Dermis microvascular lymphatic vessel endothelial cell (primary cell): ENCODE measurements at places on chromosomes 12 and 14.

GRCh38 chr12:94386422-94386821 lies 73.2 kb downstream of the CEP83 start:
- no peak for DNase-seq

GRCh38 chr14:81177225-81177624 lies 43.5 kb downstream of the GTF2A1 start:
- DNase-seq = no peak

- peak; percentile 87 for DNase-seq
These were observed 45.3 kb upstream of the RAP1B start for GRCh38 chr12:68565391-68565903.

GRCh38 chr14:54625112-54625511 lies 58.2 kb downstream of the SAMD4A start:
- peak; percentile 35 for DNase-seq

DNA sequence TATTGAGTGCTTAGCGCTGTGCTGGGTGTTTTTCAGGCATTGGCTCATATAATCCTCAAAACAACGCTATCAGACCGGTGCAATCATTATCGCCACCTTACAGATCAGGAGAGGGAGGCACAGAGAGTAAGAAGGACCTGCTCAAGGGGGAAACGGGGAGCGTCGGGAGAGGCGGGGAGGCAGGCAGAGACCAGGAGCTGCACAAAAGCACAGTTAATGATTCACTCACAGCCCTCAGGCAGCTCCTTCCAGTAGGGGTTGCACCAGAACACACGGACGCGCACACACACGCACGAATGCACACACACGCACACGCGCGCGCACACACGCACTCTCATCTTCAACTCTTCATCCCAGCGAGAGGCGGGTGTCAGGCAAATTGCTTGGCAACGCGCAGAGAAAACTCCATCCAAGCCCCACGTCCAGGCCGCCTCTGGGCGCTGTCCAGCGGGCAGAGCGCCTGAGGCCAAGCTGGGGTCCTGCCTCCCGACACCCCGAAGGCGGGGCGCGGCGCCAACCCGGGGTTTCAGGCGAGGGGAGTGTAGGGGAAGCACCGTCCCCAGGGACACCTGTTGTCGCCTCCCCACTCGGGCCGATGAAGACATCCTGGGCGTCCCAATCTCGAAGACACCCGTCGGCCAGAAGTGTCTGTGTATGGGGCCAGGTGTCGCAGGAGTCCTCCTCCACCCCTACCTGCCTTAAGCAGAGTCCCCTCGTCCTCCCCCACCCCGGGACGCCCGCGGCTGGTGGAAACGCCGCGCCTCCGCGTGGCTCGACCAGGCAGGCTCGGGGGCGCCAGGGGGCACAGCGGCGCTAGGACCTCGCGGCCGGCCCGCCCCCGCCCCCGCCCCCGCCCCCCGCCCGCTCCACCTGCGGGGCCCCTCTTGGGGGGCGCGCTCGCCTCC lies 35.5 kb upstream of the STON2 start:
- DNase-seq = peak; percentile 45

- no peak for DNase-seq
These were observed 512.6 kb downstream of the RERGL start for GRCh38 chr12:17577405-17577804.

- DNase-seq = no peak
These were observed 19.2 kb downstream of the EPS8 start for GRCh38 chr12:15770021-15770420.

DNA sequence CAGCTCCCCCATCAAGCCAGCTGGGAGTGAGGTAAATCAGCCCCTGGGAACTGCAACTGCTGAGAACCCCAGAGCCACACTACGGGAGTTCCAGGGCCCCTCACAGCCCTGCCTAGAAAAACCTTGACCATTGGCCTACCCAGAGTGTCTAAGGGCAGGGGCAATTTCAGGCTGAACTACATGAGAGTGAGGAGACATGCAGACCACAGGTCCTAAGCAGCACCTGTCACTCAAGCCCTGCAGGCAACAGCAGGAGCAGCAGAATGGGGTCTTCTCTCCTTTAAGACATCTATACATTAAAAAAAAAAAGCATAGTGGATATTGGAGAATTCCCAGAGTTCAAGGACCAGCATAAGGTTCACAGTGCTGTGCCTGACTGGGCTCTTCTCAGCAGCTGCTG lies 4.9 kb downstream of the NCKAP5L start:
- DNase-seq = no peak

- DNase-seq = no peak
These were observed 876.3 kb upstream of the FOXG1 start for GRCh38 chr14:27890259-27890658.

DNA sequence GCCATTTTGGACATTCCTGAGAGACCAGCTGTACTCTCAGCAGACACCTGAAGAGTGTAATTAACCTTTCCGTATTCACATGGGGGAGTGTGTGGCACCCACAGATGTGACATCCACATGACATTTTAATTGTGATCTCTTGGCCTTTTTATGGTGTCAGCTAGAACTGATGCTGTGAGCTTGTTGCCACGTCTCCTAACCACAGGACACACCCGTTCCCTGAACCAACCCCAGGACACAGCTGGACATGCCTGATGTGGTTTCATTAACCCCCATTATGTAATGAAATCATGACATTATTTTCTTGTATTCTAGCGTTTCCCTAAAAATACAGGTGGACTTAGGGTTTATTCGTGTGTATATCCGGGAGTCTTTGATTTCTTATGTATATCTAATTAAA lies 1036.1 kb downstream of the TMEM121 start:
- no peak for DNase-seq

GRCh38 chr14:54177641-54178621 lies 218.9 kb upstream of the CDKN3 start:
- no peak for DNase-seq

GRCh38 chr12:47530050-47530449 lies 175.8 kb downstream of the RPAP3 start:
- no peak for DNase-seq

DNA sequence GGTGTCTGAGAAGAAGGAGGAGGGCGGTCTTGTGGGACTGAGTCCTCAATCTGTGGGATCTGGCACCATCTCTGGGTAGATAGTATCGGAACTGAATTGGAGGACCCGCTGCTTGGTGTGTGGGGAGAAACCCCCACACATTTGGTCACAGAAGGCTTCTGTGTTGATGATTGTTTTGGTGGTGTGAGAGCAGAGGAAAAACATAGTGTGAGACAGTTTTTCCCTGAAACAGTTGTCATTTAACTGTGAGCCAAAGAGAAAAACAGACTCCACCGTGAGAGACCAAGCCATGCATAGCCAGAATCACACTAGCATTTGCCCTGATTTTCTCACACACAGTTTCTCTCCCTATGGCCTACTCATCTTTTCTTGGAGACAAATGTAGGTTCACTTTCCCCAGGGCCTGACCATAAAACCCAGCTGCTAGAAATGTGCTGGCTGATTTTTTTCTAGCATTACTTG lies 91.4 kb upstream of the FLRT2 start:
- no peak for DNase-seq

- no peak for DNase-seq
These were observed 1047.2 kb downstream of the SLC6A15 start for GRCh38 chr12:83865431-83865830.

DNA sequence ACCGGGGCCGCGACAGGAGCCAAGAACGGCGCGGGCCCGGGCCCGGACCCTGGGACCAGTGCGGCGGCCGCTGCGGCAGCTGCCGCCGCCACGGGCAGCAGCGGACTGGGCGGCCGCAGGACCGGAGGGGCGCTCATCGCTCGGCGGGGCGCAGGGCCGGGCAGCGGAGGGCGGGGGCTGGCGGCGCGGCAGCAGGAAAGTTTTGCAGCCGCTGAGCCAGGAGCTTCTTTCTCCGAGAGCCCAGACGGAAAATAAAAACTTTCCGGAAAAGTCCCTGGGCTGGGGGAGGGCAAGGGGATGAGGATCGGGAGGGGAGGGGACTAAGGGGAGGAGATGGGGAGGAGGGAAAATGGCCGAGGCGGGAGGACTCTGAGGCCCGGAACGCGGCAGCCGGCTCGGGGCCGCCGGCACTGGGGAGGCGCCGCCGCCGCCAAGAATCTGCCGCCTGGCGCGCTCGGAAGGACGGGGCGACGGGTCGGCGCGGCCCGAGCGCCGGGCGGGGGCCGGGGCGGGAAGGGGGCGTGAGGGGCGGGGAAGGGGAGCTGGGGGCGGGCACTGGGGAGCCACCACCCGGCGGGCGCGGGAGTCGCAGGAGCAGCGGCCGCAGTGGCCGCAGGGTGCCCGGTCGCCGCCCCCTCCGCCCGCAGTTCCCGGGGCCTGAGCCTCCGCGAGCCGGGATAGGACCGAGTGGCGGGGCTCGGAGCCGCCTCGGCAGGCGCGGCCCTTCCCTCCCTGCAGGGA lies at the start of gene PRKD1:
PRKD1 (minus strand) TSS at position 472 of the 741 bp plus-strand sequence.
- DNase-seq = peak; percentile 75

DNA sequence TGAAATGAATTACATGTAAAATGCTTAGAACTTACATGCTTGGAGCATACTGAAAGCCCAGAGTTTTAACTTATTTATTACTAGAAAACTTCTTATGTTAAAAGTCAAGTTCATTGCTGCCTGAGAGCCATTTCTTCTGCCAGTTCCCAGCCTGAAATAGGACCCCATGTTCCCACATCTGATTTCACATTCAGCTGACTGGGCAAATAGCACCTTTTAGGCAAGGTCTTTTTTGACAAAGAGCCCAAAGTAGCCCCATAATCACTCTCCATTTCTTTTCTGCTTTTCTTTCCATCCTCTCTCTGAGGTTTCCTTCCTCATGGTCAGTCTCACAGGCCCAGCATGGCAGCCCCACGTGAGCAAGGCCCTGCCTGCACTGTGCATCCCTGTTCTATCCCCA lies 1.1 kb upstream of the ARPC3 start:
- DNase-seq = no peak

DNA sequence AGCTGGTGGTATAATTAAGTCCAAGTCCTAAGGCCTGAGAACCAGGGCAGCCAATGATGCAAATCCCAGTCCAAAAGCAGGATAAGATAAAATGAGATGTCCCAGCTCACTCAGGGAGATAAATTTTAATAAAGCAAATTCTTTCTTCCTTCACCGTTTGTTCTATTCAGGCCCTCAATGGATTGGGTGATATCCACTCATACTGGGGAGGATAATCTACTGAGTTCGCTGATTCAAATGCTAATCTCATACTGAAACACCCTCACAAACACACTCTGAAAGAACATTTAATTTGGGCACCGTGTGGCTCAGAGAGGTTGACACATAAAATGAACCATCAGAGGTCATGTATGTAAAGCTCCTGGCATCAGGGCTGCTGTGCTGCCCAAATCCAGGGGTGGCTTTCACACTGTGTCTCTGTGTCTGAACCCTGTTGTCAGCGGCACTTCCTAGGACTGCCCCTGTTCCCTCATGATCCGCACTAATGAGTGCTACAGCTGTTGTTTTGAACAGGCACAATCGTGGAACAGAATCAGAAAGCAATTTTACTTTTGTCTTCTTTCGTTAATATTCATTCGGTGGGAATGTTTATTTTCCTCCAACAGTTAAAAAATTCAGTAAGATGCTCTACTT lies 428.5 kb upstream of the FBXO33 start:
- no peak for DNase-seq

DNA sequence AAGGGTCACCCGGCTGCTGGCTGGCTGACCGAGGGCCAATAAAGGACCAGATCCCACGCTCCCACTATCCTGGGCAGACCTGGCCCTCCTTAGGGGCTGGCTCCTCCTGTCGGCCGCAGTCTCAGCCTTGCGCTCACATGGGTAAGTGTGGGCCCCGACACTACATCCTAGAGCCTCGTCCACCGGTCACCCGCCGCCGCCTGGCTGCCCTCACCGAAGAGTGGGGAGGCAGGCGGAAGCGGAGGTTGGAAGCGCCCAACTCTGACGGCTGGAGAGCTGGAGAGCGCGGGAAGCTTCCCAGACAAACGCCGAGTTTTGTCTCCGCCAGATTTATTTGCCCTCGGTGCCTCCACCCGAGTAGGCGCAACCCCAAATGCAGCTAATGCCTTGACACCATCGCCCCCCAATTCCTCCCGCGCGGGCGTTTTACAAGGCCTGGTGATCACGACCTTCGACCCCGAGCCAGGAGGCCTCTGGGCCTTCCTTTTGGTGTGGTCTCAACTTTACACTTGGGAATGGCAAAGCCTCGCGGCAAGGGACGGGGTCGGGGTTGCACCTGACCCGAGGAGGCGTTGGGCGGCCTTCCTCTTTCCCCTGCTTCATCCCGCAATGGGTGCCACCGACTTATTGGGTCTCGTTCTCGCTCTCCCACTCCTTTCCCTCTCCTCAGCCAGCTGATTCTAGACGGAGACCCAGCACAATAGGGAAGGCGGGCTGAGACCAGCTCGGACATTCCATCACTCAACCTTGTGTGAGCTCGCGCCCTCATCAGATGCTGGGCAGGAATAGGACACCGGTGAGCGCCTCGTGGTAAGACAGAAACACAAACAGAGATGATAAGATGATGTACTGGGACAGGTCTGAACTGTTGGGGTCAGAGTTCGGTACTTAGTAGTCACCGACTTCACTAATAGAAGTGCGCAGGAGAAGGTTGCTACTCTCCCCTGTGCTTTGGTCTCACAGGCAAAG lies 78.3 kb upstream of the ANO4 start:
- no peak for DNase-seq

GRCh38 chr14:53109105-53110041 lies 43.8 kb downstream of the DDHD1 start:
- DNase-seq = peak; percentile 1

GRCh38 chr12:46664761-46665287 lies 161.0 kb downstream of the SLC38A4 start:
- DNase-seq = peak; percentile 63

DNA sequence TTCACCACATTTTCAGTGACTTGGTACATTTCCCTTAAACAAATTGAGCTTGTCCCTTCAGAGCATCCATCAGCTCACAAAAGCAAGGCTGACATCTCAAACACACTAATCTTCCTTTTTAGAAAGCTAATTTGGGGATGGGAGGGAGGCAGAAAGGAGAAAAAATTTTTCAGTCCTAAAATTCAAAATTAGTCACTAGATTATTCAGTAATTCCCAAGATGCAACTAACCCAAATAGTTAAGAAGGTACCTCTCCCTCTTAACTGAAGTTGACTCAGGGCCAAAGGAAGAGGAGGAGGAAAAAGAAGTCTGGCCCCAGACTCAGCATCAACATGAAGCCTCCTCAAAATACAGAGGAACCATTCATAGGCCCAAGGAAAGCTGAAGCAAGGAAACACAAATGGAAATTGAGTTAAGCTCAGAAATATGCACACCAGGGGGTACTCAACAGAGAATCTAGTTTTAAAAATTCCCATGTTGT lies 21.7 kb downstream of the CBX5 start:
- DNase-seq = no peak

DNA sequence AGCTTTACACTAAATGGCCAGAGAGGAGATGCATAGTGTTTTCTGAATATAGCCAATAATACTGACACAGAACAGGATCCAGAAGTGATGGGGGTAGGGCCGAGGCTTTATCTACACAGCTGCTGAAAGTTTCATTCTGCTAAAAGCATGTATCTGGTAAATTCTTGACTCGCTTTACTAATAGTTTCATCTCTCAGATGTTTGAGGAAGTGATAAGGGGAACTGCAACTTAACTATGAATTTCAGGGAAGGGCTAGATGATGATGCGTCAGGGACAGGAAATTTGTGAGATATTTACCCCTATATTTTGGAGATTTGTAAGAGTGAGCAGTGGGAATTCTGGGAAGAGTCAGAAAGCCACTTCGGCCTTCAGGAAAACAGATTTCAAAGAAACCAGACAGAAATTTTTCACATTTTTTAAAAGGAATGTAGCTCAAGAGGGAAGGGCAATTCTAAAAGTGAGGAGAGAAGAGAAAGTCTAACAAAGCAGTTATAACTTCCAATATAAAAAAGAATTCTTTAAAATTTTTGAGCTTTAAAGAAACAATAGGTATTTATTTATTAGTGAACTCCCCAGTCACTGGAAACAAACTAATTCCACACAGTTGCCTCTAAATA lies 243.1 kb downstream of the BCAT1 start:
- DNase-seq = no peak

- no peak for DNase-seq
These were observed 40.6 kb downstream of the WSCD2 start for GRCh38 chr12:108169708-108170107.
